Occipital lobe (tissue), 3 donors: ENCODE measurements at places on chromosomes 2 and 18.
A peak's percentile ranks its signal among the peaks of the same experiment; 100 is the strongest.

DNA sequence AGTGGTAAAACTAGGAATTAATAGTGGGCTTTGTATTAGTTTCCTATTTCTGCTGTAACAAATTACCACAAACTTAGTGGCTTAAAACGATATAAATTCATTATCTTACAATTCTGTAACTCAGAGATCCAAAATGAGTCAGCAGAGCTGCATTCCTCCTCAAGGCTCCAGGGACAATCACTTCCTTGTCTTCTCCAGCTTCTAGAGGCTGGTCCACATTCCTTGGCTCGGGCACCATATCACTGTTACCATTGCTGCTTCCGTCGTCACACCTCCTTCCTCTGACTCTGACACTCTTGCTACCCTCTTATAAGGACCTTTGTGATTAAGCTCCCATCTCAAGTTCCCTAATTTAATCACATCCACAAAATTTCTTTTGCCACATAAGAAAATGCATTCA is 567.8 kb upstream of the KLHL29 start:
- no peak for DNase-seq

GRCh38 chr2:37629529-37629928 is 41.9 kb downstream of the CDC42EP3 start:
- no peak for DNase-seq

DNA sequence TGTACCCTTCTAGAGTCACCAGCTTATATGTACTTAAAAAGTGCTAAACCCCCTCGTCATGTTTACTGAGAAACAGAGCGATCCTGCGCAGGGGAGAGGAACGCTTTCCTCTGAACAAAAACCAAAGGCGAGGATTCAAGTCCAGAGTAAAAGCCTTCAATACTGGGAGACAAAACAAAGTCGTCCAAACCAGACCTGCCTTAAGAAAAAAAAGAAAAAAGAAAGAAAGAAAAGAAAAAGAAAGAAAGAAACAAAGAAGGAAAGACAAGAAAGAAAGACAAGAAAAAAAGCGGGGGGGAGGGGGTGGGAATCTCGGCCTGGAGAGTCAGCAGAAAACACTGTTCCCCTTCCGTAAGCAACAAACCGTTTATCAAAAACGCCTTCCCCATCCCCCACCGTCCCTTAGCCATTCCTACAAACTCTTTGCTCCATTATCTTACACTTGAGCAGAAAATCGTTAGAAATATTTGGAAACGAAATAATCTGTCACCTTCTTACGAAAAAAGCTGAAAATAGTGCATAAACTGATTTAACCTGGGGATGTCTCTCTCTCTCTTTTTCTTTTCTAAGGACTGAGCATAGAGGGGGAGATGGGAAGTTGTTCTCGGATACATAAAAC is 3.3 kb downstream of the PTGR3 start:
- no peak for DNase-seq

DNA sequence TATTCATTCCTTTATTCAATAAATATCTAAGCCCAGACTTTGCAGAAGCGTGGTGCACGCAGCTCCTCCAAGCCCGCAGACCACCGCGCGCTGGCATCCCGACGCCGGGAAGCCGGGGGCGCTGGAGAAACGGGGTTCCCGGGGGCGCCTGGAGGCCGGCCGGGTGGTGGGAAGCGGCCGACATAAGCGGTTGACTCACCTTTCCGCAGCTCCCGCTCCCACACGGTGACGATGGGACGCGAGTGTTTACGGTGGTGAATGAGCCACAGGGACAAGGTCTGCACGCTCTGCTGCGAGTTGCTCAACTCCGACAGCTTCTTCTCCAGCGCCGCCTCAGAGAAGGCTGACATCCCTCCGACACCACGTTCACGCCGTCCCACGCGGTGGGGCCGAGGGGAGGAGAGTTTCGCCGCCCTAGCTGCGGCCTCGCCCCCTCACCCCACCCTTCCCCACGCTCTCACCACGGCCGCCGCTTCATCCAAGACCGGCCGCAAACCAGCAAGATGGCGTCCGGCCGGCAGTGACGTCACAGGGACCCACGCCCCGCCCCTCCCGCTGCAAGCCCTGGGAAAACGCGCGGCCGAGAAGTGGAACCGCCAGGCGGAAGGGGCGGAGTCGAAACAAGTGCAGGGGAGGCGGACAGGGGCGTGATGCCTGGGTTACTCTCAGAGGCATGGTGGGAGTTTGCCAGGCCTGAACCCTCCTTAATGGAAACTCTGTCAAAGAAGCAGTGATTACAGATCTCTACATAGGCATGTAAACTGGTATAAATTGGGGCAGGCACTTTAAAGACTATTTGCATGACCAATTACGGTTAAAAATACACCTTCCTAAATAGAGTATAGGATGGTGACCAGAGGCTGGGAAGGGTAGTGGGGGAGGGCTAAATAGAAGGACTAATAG is at the start of gene RPRD1A:
Gene RPRD1A, minus strand, starts transcription at position 505 of the 903 bp plus-strand sequence. Its CDS starts 155 bp downstream, at position 350.
- peak; percentile 97 for DNase-seq

DNA sequence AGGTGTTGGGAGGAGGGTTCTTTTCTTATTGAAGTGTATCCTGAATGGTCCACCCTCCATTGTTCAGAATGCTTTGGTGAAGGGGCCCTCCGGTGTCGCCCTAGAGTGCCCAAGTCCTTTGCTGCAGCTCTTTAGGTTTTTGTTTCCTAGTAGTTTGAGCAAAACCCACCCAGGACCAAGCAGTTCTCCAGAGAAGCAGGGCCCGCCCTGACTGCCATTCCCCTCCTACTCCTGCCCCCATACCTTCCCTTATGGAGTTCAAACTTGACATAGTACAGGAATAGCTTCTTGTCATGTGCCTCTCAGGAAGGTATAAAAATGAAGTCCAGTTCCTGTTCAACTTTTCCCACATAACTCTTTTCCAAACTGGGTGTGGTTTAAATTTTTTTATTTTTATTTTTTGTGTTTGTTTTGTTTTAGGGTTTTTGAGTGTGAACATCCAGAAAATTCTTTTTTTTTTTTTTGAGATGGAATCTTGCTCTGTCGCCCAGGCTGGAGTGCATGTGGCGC is 5.6 kb downstream of the MERTK start:
- no peak for DNase-seq

DNA sequence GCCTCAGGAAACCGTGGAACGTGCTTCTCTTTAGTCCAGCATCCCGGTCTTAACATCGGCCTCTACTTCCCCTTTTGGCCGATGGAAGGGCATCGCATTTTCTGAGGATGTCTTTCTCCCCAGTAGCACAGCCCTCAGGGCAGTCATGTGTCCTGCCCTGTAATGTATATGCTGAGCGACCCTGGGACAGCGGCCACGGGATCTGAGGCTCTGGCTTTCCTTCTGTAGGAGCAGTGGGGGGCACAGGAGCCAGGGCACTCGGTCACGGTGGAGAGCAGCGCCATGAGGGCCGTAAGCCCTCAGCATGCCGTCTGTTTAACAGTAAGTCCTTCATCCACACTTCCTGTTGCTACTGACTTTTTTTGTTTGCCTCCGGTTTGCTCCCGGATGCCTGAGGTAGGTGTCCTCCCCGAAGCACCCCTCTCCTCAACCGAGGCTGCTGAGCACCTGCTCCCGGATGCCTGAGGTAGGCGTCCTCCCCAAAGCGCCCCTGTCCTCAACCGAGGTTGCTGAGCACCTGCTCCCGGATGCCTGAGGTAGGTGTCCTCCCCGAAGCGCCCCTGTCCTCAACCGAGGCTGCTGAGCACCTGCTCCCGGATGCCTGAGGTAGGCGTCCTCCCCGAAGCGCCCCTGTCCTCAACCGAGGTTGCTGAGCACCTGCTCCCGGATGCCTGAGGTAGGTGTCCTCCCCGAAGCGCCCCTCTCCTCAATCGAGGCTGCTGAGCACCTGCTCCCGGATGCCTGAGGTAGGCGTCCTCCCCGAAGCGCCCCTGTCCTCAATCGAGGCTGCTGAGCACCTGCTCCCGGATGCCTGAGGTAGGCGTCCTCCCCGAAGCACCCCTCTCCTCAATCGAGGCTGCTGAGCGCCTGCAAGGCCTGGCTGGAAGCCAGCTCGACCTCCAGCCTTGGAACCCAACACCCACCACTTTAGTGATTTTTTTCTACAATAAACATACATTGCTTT is 169.3 kb downstream of the HDAC4 start:
- DNase-seq = no peak

GRCh38 chr2:1309507-1309906 is 103.8 kb upstream of the TPO start:
- DNase-seq = no peak

DNA sequence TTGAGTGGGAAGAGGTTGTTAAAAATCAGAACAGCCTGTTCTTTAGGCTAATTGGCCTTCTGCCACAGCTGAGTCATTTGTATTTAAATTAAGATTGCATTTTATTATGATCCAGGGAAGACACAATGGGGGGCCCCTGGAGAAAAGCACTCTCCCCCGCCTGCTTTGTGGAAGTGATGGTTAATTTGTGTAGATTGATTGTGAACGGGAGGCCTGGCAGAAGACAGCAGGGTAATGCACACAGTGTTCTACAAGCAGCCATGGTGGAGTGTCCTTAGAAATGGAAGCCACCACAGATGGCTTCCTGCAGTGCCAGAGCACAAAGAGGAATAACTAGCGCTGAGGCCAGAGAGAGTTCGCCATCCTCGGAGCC is 19.6 kb downstream of the RAMP1 start:
- DNase-seq = no peak

- DNase-seq = no peak
Observed at GRCh38 chr2:67037655-67038054, 359.5 kb upstream of the ETAA1 start.

GRCh38 chr2:229553091-229553490 is 161.3 kb downstream of the DNER start:
- DNase-seq = no peak

DNA sequence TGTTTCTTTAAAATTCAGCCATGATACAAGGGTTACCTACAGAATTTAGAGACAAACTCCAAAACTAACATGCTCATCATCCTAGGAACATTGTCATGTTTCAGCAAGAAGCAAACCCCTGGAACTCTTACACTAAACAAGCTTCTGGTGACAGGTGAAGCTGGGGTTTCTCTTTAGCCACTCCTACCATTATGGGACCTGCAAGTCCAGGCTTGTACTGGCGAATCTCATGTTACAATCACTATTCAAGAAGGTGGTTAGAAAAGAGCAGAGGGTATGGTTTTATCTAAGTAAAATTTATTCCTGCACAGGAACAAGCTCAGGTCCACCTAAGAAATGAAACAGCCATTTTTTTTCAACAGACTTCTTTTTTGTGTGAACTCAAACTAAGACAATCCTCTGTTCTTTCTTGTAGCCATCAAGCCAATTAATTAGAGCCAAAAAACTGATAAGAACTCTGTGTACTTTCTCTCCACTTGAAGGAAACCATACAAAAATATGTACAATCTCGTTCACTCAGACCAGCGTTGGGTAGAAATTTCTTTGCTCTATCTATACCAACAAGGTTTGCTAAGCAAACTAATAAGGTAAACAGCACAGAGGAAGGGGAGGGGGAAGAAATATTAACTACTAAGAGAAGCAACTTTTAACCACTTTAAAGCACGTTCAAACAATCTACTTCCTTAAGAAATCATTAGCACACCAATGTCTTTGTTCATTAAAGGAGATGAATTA is 63.3 kb upstream of the NEDD4L start:
- no peak for DNase-seq

DNA sequence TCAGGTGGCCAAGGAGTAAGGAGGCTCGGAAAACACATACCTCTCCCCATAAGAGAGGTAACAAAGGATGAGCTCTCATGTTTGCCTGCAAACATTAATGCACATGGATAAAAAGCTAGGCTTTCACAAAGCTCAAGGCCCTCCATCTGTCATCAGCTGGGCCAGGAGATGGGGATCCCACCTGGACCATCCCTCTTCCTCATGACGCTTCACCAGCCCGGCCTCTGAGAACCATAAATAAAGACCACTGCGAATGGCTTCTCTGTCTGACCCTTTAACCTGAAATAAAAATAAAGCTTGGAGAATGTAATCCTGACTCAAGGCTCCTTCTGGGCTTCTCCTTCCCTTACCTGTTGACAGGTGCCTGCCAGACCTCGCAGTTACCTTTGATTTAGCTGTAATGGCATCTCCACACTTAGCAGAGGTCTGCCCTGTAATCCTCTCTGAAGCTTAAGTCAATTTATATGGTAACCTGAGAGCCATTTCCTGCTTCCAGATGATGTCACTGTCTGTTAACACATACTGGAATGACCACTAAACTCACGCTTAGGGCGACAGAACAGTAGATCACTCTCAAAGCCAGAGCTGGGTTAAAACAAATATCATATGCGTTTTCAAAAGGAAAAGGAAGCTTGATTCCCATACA is 29.3 kb upstream of the FOXI3 start:
- no peak for DNase-seq

GRCh38 chr2:74690571-74690970 is 36.5 kb downstream of the SEMA4F start:
- no peak for DNase-seq

- DNase-seq = no peak
Observed at GRCh38 chr2:101717071-101717845, 19.8 kb downstream of the MAP4K4 start.

- no peak for DNase-seq
Observed at GRCh38 chr2:182435754-182436153, 8.9 kb upstream of the PDE1A start.

DNA sequence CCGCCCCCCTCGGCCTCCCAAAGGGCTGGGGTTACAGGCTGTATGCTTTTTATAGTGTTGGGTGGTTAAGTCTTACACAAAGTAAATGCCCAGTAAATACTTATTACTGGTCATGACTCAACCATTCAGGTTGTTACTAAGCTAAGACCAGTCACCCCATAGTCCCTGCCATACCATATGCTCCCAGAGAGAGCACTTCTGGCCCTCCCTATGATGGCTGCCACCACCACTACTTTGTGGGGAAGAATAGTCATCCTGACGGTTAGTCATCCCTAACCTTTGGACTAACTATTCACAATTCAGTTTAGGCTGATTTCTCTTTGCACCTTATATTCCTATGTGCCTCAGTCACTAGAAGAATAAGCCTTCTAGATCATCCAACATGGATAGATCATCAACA is 42.0 kb upstream of the MSH2 start:
- DNase-seq = no peak

- DNase-seq = no peak
Observed at GRCh38 chr2:101428422-101429176, 41.3 kb upstream of the CREG2 start.

- DNase-seq = no peak
Observed at GRCh38 chr2:1907849-1908533, 163.7 kb upstream of the PXDN start.

- DNase-seq = no peak
Observed at GRCh38 chr18:44298566-44298965, 382.1 kb upstream of the SETBP1 start.

GRCh38 chr2:220940646-220941045 is 631.5 kb downstream of the EPHA4 start:
- no peak for DNase-seq
